GM23338 (cell line): ENCODE measurements at places on chromosomes 2 and 18. TPM values are rescaled to one million over a fixed set of nuclear protein-coding genes. Genes with fewer than 3 reads are reported as not detected.

The RPRM gene
- 7.2 and 7.5 TPM in 2 replicates for total RNA-seq

The CKAP2L gene
- total RNA-seq, result 15.1 and 16.2 TPM in 2 replicates

The SKOR2 gene
- 0.42 TPM in 1 of 2 replicates, not detected in the other for total RNA-seq

The LCT gene
- total RNA-seq, result not detected in 2 replicates

The UGT1A3 gene
- not detected in 2 replicates for total RNA-seq

- no peaks in the 10 kb centered on the region for H3K36me3 ChIP-seq
- H3K27me3 ChIP-seq, result no peaks in the 10 kb centered on the region
- H3K4me3 ChIP-seq, result no peak overlapping the region
Observed at GRCh38 chr2:208426412-208427045, 19.9 kb downstream of the PTH2R start.

DNA sequence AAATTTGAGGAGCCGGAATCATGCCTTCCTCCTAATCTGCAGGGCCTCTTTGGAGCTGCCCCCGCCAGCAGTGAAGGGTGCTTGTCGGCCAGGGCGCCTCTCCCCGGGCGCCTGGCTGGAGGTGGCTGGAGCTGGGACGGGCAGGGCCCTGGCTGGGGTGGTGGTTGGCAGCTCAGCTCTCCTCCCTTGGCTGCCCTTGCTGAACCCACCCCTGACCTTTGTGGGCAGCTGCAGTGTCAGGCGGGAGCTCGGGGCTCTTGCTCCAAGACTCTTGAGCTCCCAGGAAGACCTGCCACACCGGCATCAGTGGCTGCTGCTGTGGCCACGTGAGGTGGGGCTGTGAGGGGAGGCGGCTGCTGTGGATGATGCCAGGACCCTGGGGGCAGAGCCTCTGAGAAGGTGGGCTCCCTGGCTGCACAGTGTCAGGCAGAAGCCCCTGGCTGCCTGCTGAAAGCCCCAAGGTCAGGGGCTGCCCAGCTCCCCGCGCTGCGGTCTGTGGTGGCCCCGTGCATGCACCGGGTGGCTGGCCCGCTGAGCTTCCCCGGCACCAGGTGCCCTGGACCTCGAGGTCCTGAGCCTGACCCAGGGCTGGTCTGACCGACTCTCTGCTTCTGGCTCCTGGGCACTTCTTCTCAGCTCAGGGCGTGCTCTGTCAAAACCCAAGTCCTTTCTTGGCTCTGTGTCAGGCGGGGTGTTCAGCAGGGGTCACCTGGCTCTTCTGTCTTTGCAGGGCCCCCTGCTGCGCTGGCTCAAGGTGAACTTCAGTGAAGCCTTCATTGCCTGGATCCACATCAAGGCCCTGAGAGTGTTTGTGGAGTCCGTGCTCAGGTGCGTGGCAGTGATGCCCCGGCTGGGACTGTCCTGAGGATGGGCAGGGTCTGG is 34.5 kb downstream of the PDIA6 start:
- peaks cover 17% of the 10 kb centered on the region for H3K36me3 ChIP-seq
- no peaks in the 10 kb centered on the region for H3K27me3 ChIP-seq
- H3K4me1 ChIP-seq, result peaks cover 5% of the 10 kb centered on the region; the same call in 1 of the 2 replicates
- H3K4me3 ChIP-seq, result no peak overlapping the region
- no peak for DNase-seq

DNA sequence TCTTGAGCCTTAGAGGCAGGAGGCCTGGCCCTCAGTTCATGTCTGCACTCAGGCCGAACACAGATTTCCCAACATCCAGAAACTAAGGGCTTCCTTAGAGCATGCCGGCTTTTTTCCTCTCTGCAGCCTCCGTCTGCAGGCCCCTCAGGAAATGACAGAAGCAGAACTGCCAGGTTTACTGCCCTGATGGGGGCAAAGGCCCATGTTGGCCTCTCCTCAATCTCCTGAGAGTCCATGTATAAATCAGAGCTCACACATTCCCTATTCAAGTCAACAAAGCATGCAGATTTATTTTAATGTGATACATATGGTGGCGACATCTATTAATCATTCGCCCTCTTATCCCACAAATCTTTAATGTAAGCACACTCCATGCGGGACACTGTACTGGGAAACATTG is 475.6 kb upstream of the HS6ST1 start:
- H3K36me3 ChIP-seq, result no peaks in the 10 kb centered on the region
- no peak overlapping the region for H3K27ac ChIP-seq
- DNase-seq, result no peak
- H3K4me3 ChIP-seq, result no peak overlapping the region
- no peaks in the 10 kb centered on the region for H3K27me3 ChIP-seq

GRCh38 chr2:151790689-151791088 is 37.5 kb downstream of the ARL5A start:
- no peaks in the 10 kb centered on the region; the same call in 1 of the 2 replicates for H3K36me3 ChIP-seq
- no peak overlapping the region for H3K27ac ChIP-seq
- no peak overlapping the region for H3K4me3 ChIP-seq
- H3K27me3 ChIP-seq, result no peaks in the 10 kb centered on the region

DNA sequence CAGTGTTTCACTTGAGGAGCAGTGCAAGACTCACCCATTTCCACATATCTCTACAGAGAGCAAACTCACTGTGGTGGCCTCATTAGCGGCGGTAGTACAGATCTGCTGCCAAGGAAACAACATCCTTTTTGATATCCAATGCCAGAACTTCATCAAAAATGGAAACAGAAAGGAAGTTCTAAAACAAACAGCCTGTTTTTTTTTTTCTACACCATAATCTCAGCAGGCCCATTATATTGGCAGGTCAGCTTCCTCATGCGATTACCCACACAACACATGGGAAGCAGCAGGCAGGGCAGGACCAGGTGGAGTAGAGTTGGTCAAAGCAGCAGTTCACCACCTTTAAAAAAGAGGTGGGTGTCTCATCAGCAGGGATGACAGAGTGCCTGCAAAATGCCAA is 678.9 kb upstream of the CELF4 start:
- H3K36me3 ChIP-seq, result no peaks in the 10 kb centered on the region
- no peak overlapping the region for H3K4me3 ChIP-seq
- no peak overlapping the region for H3K27ac ChIP-seq

GRCh38 chr2:9984217-9984739 is 32.8 kb downstream of the GRHL1 start:
- no peaks in the 10 kb centered on the region for H3K27me3 ChIP-seq
- no peak overlapping the region for H3K4me3 ChIP-seq
- DNase-seq, result peak; percentile 78
- H3K36me3 ChIP-seq, result no peaks in the 10 kb centered on the region
- H3K4me1 ChIP-seq, result no peaks in the 10 kb centered on the region
- H3K27ac ChIP-seq, result no peak overlapping the region

DNA sequence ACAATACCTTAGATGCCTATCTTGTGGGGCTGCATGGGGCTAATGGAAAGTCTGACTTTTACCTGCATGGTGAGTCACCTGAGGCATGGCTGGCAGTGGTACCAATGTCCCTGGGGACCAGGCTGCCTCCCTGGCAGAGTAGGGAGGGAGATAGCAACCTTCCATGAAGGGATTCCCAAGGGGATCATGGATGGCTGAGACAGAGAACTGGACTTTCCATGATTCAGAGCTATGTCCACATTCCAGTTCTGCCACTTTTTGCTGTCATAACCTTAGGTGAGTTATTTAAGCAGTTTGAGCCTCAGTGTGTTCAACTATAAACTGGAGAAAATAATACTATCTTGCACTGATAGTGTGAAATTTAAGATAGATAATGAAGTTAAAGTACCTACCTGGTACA is 178.6 kb downstream of the SETBP1 start:
- no peaks in the 10 kb centered on the region for H3K4me1 ChIP-seq
- H3K27ac ChIP-seq, result no peak overlapping the region
- H3K36me3 ChIP-seq, result no peaks in the 10 kb centered on the region
- no peak for DNase-seq
- H3K4me3 ChIP-seq, result no peak overlapping the region
- H3K27me3 ChIP-seq, result no peaks in the 10 kb centered on the region

GRCh38 chr18:60980422-60981005 is 352.7 kb upstream of the CDH20 start:
- H3K4me3 ChIP-seq, result no peak overlapping the region
- no peaks in the 10 kb centered on the region for H3K36me3 ChIP-seq
- H3K27me3 ChIP-seq, result no peaks in the 10 kb centered on the region; the same call in 1 of the 2 replicates

- DNase-seq, result no peak
- H3K27me3 ChIP-seq, result no peaks in the 10 kb centered on the region
- no peak overlapping the region for H3K4me3 ChIP-seq
- H3K4me1 ChIP-seq, result peaks cover under 1% of the 10 kb centered on the region
Observed at GRCh38 chr2:17296686-17297085, 221.6 kb downstream of the RAD51AP2 start.

DNA sequence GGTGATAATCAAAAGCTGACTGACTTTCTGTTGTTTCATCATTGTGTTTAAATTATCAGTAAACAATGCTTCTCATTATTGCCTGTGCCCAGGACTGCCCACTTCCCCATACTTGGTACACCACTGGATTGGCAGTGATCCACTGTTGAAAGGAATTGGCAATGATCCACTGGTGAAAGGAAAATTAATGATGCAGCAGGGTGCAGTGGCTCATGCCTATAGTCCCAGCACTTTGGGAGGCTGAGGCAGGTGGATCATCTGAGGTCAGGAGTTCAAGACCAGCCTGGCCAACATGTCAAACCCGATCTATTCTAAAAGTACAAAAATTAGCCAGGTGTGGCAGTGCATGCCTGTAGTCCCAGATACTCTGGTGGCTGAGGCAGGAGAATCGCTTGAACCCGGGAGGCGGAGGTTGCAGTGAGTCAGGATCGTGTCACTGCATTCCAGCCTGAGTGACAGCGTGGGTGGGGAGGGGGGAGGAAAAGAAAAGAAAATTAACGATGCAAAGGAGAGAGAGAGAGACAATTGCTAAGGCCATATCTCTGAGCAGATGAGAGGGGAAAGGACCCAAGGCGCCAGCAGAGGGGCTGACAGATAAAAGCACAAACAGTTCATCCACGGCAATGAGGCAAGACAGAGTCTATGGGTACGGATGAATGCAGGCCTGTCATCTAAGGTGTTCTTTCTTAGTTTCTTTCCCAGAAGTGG is 10.2 kb upstream of the GTF2A1L start:
- no peak for DNase-seq
- no peaks in the 10 kb centered on the region for H3K36me3 ChIP-seq

DNA sequence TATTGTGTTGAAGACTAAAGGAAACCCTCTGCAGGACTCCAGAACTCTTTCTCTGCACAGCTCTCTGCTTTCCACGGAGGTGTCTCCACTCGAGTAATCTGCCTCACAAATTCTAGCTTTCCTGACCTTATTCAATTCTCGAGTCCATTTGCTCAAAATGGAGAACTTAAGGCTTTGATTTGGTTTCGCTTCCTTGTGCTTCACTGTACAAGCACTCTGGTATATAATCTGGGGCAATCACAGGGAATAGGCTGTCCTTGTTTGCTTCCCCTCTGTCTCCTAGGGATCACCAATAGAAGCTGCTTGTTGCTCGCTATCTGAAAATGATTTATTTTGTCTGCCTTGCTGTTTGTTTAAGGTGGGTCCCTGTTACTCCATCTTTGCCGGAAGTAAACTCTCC is 129.1 kb upstream of the DOCK10 start:
- no peaks in the 10 kb centered on the region for H3K36me3 ChIP-seq
- no peak overlapping the region for H3K4me3 ChIP-seq
- no peaks in the 10 kb centered on the region for H3K27me3 ChIP-seq
- H3K4me1 ChIP-seq, result no peaks in the 10 kb centered on the region
- no peak overlapping the region for H3K27ac ChIP-seq
- DNase-seq, result no peak

- no peak overlapping the region for H3K4me3 ChIP-seq
- H3K27me3 ChIP-seq, result no peaks in the 10 kb centered on the region
- H3K27ac ChIP-seq, result no peak overlapping the region
- no peaks in the 10 kb centered on the region for H3K4me1 ChIP-seq
- DNase-seq, result no peak
Observed at GRCh38 chr2:104668631-104669030, 185.3 kb upstream of the POU3F3 start.
